ENCODE measurements at places on chromosomes 12 and 14.

DNA sequence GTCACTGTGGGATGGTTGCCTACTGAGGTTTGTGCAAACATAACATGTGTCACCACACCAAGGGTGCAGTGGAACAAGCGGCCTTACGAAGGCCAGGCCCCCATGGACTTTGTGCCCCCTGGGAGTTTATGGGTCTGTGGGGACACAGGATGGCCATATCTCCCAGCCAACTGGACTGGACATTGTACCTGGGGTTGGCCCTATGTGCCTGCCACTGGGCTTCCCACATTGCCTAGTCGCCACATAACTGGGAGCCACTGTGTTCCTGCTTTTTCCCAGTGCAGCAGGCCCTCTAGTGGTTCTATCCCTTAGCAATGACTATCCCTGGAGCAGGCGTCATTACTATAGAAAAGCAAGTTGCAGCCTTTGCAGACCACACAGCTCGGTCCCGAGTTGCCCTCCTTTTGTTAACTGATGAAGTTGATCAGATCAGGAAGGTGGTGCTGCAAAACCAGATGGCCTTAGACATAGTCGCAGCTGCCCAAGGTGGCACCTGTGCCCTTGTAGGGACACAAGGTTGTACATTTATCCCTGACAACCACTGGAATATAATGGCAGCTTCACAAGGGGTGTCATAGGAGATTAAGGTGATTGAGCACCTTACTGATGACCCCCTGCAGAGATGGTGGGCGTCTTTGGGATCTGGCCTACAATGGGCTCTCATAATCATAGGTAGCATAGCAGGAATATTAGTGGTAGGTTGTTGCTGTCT lies 15.2 kb upstream of the RNASE12 start:
- no peak for DNase-seq

GRCh38 chr12:52708010-52708409 lies 4.7 kb upstream of the KRT77 start:
- no peak for DNase-seq

GRCh38 chr12:97960741-97961608 lies 498.4 kb downstream of the RMST start:
- no peak for DNase-seq

- DNase-seq, result peak; percentile 15
Observed at GRCh38 chr12:19575337-19576243, 136.3 kb downstream of the AEBP2 start.

- peak; percentile 49 for DNase-seq
Observed at GRCh38 chr14:51304941-51305340, 64.9 kb downstream of the TMX1 start.

DNA sequence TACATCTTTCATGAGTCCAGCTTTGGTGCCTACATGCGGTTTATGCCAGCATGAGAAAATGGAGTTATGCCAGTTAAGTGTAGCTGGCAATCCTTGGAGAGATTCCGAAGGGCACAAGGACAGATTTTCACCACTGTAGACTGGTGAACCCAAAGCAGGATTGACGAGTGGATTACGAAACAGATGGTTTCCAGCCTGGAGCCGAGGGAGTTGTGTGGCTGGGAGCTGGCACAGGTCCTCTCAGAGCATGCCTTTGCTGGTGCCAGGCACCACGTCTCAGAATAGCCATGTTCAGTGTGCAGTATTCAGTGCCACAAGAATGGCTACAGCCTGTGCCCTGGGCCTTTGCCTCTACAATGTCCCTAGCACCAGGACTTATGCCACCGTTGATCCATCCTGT lies 13.2 kb downstream of the KCNH3 start:
- DNase-seq, result no peak

- no peak for DNase-seq
Observed at GRCh38 chr12:18368594-18368993, 107.3 kb downstream of the PIK3C2G start.

DNA sequence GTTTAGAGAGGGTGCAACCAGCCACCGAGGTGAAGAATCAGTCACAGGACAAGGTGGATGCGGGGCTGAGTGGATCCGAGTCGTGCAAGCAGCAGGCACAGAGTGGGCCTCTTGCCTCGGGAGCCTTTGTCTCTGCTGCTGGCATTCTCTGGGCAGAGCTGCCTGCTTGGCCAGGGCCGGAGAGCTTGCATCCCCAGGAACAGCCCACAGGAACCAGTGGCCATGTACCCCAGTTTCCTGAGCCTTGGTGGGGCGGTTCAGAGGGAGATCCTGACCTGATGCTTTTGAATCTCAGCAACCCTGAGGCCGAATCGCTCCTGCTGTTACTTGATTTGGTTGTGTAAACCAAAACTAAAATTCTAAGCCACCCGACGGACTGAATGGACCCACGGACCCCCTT lies 50.1 kb upstream of the EIF5 start:
- no peak for DNase-seq

GRCh38 chr14:94138251-94138650 lies 8.8 kb upstream of the IFI27L2 start:
- no peak for DNase-seq

GRCh38 chr12:69385038-69385437 lies 25.5 kb downstream of the YEATS4 start:
- no peak for DNase-seq

DNA sequence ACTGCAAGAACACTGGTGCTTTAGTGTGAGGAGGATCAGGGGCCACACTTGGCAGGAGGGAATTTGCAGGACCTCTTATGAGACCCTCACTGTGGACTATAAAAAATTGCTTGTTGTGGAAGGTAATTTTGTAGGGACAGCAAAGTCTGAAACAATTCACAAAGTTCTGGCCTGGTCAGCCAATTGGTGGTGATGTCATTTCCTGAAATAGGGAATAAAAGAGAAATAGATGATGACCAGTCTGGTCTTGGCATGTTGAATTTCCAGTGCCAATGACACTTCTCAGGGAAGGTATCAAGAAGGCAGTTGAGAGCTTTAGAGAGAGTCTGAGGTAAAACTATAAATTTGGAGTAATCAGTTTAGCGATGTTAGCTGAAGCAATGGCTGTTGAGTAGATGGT lies 129.3 kb upstream of the LMNTD1 start:
- DNase-seq, result no peak

DNA sequence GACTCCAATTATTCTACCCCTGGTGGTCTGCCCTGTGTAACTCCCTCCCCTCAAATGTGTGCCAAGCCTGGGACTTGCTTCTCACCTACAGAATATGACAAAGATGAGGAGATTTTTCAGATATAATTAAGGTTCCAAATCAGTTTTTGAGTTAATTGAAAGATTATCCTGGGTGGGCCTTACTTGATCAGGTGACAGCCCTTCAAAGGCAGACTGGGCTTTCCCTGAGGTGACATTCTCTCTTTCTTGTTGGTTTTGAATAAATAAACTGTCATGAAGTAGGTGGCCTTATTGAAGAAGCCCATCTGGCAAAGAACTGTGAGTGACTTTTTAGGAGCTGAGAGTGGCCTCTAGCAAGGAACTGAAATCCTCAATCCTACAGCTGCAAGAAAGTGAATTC lies 106.0 kb downstream of the BRMS1L start:
- DNase-seq, result no peak

GRCh38 chr14:70188659-70189455 lies at the start of gene SLC8A3:
TSS of gene SLC8A3 (minus strand) at chr14:70188951. CDS start at chr14:70168422, 20,529 bp downstream.
- DNase-seq, result no peak

- DNase-seq, result no peak
Observed at GRCh38 chr12:58955849-58956248, 35.5 kb upstream of the LRIG3 start.

- DNase-seq, result no peak
Observed at GRCh38 chr12:9867531-9867930, 1.6 kb downstream of the CLEC2B start.

DNA sequence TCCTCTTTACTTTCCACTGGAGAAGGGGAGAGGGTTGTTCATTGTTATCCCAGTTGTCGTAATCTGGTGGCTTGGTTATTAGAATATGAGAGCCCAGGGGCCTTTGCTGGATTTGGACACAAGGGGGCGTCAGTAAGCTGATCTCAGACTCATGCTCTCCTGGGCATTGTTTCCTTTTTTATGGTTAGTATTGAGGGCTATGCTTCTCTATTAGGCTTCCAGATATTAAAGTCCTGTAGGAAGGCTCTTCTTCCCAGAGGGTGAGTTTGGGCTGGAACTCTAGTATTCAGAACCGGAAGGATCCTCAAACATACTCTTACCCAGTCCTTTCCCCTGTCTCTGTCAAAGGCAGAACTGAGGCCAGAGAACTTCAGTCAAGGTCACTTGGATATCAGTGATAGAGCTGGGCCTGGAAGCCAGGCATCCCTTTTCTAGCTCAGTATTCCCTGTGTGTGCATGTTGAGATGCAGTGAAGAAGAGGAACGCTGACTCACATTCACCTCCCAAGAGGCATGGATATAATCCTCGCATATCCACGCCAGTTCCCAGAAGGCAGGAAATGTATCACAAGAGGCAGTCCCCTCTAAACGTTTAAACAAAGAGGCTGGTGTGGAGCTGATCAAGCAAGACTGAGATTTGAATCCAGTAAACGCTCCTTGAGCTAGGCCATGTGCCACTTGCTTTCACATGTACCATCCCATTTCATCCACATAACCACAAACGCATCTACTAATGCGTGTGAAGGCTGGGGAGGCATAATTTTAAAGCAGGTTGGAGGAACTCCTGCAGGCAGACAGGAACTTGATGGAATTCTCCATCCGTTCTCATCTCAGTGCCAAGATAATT lies 41.6 kb downstream of the UBE3B start:
- peak; percentile 18 for DNase-seq

DNA sequence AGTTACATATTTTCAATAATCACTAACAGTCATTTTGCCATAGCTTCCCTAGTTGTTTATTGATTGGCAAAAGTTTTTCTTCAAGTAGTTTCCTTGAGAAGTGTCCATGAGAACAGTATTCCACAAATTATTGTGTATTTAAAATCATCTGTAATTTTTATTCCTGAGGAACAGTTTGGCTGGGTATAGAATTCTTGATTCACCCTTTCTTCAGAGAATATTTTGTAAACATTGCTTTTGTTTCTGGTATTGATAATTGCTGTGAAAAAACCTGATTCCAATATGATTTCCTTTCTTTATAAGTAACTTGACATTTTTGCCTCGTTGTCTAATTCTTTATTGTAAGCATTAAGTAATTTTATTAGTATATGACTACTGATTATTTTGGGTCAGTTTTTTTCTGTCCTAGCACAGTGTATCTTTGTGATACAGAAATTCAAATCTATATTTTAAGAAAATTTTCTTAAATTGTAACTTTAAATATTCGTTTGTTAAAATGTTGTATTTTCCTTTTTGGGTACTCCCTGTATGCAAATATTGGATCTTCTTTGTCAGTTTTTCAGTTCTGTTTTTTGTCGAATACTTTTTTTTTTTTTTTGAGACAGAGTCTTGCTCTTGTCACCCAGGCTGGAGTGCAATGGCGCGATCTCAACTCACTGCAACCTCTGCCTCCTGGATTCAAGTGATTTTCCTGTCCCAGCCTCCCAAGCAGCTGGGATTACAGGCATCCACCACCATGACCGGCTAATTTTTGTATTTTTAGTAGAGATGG lies 162.0 kb upstream of the ATP2B1 start:
- DNase-seq, result no peak

DNA sequence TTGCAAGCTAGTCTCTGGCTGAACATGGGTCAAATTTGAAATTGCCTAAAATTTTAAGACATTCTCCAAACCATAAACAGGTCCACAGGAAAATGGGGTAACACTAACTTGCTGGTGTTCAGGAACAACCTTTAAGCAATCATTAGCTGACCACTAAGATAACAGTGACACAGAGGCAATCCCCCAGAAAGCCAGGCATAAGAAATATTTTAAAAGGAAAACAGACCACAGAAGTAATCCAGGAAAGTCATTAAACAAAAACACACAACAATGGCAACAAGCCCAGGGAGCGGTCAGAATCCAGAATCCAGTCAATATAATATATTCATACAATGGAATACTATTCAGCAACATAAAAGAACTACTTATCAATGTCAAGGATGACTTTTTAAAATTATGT lies 59.1 kb downstream of the LRP6 start:
- no peak for DNase-seq

- no peak for DNase-seq
Observed at GRCh38 chr14:21033133-21033698, 1.4 kb downstream of the RNASE13 start.

- no peak for DNase-seq
Observed at GRCh38 chr14:102342238-102342637, 20.5 kb downstream of the CINP start.

DNA sequence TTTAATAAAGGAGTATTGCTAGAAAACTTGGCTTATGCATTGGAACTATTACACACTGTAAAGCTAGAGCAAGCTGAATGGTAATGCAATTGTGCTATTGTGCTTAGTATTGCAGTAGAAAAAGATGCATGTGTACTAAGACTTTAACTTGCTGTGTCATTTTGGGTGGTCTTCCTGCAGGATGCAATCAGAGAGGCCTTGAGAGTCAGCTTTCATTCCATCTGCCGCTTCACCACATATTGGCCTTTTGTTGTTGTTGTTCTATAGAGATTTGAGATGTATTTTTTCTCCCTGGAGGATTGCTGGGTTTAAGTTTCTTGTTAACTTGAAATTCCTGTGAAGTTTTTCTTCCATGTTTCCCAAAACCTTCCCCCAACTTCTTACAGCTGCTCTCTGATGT lies 449.7 kb downstream of the TMTC2 start:
- no peak for DNase-seq

- DNase-seq, result no peak
Observed at GRCh38 chr12:108849660-108850059, 7.7 kb downstream of the SSH1 start.

GRCh38 chr12:124531281-124531745 lies 36.1 kb downstream of the NCOR2 start:
- no peak for DNase-seq

DNA sequence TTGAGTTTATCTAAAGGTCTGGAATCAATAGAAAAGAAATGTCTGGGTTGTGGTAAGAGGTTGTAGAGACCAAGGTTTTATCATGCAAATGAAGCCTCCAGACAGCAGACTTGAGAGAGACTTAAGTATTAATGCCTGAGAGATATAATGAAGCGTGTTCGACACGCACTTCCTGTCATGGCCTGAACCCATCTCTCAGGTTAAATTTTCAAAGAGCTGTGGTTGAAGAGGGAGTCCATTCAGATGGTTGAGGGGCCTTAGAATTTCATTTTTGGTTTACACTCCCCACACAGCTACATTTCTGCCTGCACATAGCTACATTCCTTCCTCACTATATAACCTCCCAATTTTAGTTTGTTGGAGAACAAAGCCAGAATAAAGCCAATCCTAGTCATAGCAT lies 10.1 kb upstream of the CLEC12A start:
- no peak for DNase-seq

DNA sequence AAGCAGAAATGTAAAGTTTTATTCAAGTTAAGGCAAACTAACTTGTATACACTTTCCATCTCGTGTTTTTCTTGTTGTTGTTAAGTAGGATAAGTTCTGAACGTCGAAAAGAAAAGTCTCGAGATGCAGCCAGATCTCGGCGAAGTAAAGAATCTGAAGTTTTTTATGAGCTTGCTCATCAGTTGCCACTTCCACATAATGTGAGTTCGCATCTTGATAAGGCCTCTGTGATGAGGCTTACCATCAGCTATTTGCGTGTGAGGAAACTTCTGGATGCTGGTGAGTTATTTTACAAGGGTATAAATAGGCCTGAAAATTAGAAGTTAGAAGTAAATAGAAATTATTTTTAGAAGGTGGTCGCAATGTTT lies 25.0 kb downstream of the HIF1A start:
- DNase-seq, result no peak
